ENCODE measurements at places on chromosomes 2 and 18. TPM values are rescaled to one million over a fixed set of nuclear protein-coding genes. Genes with fewer than 3 reads are reported as not detected.

DNA sequence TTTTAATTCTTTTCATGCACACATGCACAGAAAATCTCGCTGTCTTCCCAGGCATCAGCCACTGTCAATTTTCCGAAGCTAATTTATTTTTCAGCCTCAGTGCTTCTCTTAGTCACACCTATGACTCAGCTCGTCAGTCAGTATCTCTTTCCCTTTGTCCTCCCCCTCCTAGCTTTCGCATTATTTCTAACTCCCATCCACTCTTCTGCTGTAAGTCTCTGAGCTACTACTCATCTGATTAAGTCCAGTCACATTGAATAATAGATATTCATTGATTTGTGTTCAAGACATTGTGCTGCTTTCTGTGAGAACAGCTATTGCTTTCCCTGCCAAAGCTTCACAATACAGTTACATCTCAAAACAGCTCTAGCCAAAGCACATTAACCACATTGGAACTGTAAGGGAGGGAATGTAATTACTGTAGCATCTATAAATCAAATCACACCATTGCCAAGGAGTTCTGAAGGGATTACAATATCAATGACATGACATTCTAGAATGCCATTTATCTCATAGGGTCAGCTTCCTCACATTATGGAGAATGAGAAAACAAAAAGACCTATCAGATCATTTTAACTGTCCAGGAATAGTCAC lies 89.4 kb downstream of the SCN3A start:
- no peak for DNase-seq

- no peak for DNase-seq
Measured at GRCh38 chr2:231001921-231002320, 6.0 kb downstream of the SPATA3 start.

- no peak for DNase-seq
Measured at GRCh38 chr2:47778698-47779425, 4.1 kb upstream of the MSH6 start.

DNA sequence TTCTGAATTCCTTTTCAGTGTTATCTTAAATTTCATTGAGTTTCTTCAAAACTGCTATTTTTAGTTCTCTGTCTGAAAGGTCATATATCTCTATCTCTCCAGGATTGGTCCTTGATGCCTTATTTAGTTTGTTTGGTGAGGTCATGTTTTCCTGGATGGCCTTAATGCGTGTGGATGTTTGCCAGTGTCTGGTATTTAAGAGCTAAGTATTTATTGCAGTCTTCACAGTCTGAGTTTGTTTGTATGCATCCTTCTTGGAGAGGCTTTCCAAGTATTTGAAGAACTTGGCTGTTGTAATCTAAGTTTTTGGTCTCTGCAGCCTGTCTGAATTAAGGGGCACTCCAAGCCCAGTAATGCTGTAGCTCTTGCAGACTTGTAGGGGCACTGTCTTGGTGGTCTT lies 249.3 kb downstream of the ZNF385B start:
- peak; percentile 2 for DNase-seq

DNA sequence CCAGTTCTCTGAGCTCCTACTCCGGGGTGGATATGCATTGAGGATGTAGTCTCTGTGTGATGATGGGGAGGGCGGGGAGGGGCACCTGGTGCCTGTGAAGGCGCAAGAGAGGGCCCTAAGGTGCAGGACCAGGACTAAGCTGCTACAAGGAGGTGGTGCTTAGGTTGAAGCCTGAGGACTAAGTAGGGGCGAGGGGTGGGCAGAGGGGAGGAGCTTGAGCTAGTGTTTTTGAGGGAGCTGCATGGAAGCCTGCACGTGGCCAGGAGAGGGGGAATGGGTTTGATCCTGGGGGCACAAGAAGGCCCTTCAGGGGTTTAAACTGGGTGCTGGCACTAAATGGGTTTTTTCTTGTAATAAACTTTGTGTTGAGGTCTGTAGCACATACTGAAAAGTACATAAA lies 105.0 kb downstream of the UGGT1 start:
- no peak for DNase-seq

Gene MDH1
- 458 TPM for polyA plus RNA-seq

Gene PSMD1
- polyA plus RNA-seq = 102 TPM

Gene CROCC2
- 3.0 TPM for polyA plus RNA-seq

Gene ATRAID
- polyA plus RNA-seq = 93.3 TPM
